T-cell (primary cell): ENCODE measurements at places on chromosomes 11 and 22. TPM values are rescaled to one million over a fixed set of nuclear protein-coding genes. Genes with fewer than 3 reads are reported as not detected.
A peak's percentile ranks its signal among the peaks of the same experiment; 100 is the strongest.

GRCh38 chr11:68974421-68975194 lies 6.2 kb downstream of the MRGPRD start:
- no peaks in the 10 kb centered on the region for H3K4me1 ChIP-seq
- no peak for DNase-seq
- H3K36me3 ChIP-seq: no peaks in the 10 kb centered on the region
- H3K27me3 ChIP-seq: peaks cover 20% of the 10 kb centered on the region
- H3K27ac ChIP-seq: no peak overlapping the region
- no peak overlapping the region for H3K4me3 ChIP-seq

DNA sequence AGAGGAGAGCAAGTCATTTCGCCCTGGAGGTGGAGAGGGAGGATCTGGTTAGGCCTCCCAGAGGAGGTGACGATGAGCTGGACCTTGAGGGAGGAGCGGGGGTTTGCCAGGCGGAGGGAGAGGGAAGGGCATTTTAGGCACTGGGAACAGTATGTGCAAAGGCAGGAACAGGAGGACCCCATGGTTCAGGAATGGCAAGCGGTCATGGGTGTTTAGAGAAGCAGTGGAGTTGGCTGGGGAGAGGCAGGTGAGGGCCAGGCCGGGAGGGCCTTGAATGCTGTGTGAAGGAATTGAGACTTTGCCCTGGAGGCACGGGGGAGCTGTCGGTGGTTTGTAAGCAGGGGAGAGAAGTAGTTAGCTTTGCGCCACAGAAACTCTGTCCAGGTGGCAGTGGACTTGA lies 10.3 kb downstream of the PRDM11 start:
- no peak overlapping the region for H3K27ac ChIP-seq
- no peak overlapping the region for H3K4me3 ChIP-seq
- H3K36me3 ChIP-seq: peaks cover 1% of the 10 kb centered on the region
- no peaks in the 10 kb centered on the region for H3K27me3 ChIP-seq
- peaks cover 3% of the 10 kb centered on the region for H3K4me1 ChIP-seq
- no peak for DNase-seq

DNA sequence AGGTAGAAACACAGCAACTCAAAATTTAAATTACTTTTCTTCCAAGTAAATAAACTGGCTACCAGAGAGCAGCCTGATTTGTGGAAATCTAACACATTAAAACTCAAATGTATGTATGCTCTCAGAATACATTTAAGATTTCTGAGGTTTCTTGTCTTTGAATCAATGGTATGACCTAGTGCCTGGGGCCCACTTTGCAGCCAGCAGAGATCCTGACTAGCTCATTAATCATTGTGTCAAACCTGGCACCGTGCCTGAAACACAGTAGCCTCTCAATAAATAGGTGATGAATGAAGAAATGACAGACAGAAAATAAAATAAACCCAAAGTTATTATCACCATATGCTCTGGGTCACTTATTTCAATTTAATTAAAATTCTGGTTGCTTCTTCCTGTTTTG lies 176.2 kb upstream of the FAT3 start:
- no peak overlapping the region for H3K4me3 ChIP-seq
- H3K27me3 ChIP-seq: no peaks in the 10 kb centered on the region
- H3K4me1 ChIP-seq: no peaks in the 10 kb centered on the region
- no peak overlapping the region for H3K27ac ChIP-seq
- DNase-seq: no peak
- no peaks in the 10 kb centered on the region for H3K36me3 ChIP-seq

- no peak for DNase-seq
- peak overlapping the region; percentile 70 for H3K4me3 ChIP-seq
- H3K4me1 ChIP-seq: peaks cover 80% of the 10 kb centered on the region
- H3K36me3 ChIP-seq: peaks cover 34% of the 10 kb centered on the region
Observed at GRCh38 chr22:30324014-30324730, 2.6 kb downstream of the TBC1D10A start.

GRCh38 chr11:47943721-47944586 lies 36.4 kb upstream of the PTPRJ start:
- DNase-seq: no peak
- H3K27me3 ChIP-seq: no peaks in the 10 kb centered on the region
- no peak overlapping the region for H3K4me3 ChIP-seq
- no peaks in the 10 kb centered on the region for H3K4me1 ChIP-seq

DNA sequence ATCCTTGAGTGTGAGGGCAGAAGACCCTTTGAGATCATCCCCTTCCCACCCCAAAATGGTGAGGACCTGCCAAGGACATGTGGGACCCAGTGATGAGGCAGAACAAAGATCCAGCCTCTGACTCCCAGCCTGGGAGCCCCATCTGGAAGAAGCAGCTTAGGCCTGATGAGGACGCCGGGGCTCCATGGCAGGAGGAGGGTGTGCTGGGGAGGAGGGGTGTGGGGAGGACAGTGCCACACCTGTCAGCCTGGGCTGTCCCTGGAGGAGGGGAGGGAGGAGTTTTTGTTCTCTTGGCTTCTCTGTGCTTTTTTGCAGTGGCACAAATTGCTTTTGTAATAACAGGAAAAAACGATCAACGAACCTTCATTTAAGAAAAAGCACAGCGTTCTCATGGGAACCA lies 44.4 kb upstream of the DAGLA start:
- no peaks in the 10 kb centered on the region for H3K27me3 ChIP-seq
- H3K36me3 ChIP-seq: no peaks in the 10 kb centered on the region
- DNase-seq: no peak
- H3K4me1 ChIP-seq: peaks cover 4% of the 10 kb centered on the region
- H3K4me3 ChIP-seq: no peak overlapping the region

- H3K27me3 ChIP-seq: no peaks in the 10 kb centered on the region
- H3K27ac ChIP-seq: no peak overlapping the region
- H3K4me3 ChIP-seq: no peak overlapping the region
- no peaks in the 10 kb centered on the region for H3K36me3 ChIP-seq
Observed at GRCh38 chr11:64140082-64140481, 25.8 kb downstream of the MACROD1 start.

DNA sequence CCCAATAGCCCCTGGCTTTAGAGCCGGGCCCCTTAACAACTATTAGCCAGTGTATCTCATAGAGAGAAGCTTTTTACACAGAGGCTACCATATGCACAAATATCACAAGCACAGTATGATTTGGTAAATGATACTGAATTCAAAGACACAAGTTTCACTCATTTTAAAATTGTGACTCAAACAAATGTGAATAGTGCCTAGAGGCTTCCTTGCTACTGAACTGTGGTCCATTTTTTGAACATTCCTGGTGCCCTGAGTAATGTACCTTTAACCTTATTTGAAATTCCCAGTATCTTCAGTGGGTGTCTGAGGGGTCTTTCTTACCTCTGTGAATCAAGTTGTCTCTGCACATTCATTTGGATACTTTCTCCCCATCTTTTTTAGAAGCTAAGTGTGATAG lies 156.2 kb downstream of the MAML2 start:
- no peaks in the 10 kb centered on the region for H3K27me3 ChIP-seq
- H3K4me3 ChIP-seq: no peak overlapping the region
- peaks cover 2% of the 10 kb centered on the region for H3K36me3 ChIP-seq
- DNase-seq: no peak
- H3K27ac ChIP-seq: no peak overlapping the region

GRCh38 chr11:104462341-104462740 lies 298.4 kb upstream of the PDGFD start:
- no peak for DNase-seq
- H3K27ac ChIP-seq: no peak overlapping the region
- H3K36me3 ChIP-seq: no peaks in the 10 kb centered on the region
- H3K4me3 ChIP-seq: no peak overlapping the region
- no peaks in the 10 kb centered on the region for H3K27me3 ChIP-seq

DNA sequence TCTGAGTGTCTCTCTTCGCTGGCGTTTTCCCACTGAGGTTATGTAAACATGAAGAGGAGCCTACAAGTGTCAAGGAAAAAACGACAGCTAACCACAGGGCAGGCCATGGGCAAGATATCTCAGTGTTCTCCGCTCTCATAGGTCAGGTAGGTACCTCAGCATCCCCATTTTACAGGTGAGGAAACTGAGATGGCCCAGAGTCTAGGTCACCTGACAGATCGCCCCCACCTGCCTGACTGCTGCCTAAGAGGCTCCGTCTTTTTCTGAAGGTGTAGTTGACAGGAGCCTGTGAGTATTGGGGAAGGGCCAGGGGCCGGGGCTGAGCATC lies 847 bp upstream of the NDUFA6 start:
- DNase-seq: no peak
- H3K4me3 ChIP-seq: peak overlapping the region; percentile 90

DNA sequence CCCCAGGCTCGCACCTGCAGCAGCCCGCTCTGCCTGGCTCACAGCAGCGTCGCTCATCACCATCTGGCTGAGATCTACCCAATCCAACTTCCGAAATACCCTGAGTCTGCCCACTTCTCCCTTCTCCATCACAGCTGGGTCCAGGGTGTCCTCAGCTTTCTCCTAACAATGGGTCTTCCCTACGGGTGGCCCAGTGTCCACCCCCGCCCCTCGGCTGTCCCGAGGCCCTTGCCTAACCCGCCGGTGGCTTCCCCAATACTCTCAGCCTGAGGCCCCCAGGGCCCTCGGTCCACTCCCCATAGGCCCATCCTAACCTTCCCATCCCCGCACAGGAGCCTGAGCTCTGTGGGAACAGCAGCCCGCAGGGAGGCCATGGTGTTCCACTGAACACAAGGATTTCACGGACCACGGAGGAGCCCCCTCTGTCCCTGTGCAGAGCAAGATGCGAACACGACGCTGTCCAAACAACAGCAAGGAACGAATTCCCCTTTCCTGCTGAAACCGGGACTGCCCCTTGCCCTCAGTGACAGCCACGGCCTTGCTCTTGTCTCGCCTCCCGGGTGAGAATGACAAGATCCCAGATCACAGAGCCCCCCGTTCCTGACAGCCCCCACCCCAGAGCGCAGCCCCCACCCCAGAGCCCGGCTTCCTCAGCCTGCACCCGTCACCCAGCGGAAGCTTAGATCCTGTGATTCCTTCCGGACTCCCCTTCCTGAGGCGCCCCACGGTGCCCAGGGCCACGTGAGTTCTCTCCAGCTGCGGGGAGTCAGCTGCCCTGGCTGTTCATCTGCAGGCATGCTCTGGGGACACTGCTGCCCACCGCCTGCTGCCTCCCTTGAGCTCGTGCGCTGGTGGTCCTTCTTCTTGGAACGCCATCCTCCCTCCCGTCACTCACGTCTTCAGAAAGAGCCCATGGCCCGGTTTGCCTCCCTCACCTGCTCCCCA lies 48.8 kb upstream of the CARS1 start:
- peaks cover 15% of the 10 kb centered on the region for H3K4me1 ChIP-seq
- DNase-seq: no peak
- peaks cover 17% of the 10 kb centered on the region for H3K27me3 ChIP-seq
- no peak overlapping the region for H3K4me3 ChIP-seq
- H3K36me3 ChIP-seq: peaks cover 11% of the 10 kb centered on the region

DNA sequence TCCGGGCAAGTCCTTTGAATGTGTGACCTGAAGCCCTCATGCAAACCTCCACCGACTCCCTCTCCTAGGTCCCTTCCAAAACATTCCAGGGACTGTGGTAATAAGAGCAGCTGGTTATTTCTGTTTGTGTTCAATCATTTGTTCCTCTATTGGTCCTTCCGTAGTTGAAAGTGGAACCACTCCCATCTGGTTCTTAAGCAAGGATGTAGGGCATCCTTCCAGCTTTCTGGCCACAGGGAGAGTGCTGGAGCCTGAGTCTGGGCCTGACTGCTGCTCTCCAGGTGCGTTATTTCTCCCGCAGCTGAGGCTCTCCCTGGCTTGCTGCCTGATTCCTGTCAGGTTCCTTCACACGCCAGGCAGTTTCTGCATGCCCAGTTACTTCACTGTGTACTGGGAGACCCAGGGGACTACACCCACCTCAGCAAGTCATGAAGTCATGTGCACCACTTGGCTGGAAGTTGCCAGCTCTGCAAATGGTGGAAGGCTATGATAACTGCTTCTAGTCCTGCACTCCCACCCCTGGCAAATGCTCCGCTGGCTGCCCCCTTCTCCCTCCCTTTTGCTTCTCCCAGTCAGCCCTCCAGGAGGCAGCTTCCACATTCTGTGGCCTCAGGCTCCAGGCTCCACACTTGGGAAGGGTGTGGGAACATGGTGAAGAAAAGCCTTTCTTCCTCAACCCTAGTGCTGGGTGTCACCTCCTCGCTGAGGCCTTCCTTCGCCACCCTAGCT lies 4.0 kb upstream of the ALX4 start:
- peaks cover 2% of the 10 kb centered on the region for H3K4me1 ChIP-seq
- H3K27ac ChIP-seq: no peak overlapping the region
- peaks cover 29% of the 10 kb centered on the region for H3K27me3 ChIP-seq
- H3K4me3 ChIP-seq: no peak overlapping the region
- no peaks in the 10 kb centered on the region for H3K36me3 ChIP-seq

- no peak overlapping the region for H3K27ac ChIP-seq
- H3K36me3 ChIP-seq: no peaks in the 10 kb centered on the region
- H3K4me1 ChIP-seq: no peaks in the 10 kb centered on the region
- H3K4me3 ChIP-seq: no peak overlapping the region
Observed at GRCh38 chr11:34869425-34869824, 46.8 kb downstream of the APIP start.

- no peak overlapping the region for H3K27ac ChIP-seq
- no peaks in the 10 kb centered on the region for H3K36me3 ChIP-seq
- no peak overlapping the region for H3K4me3 ChIP-seq
- no peaks in the 10 kb centered on the region for H3K27me3 ChIP-seq
- no peaks in the 10 kb centered on the region for H3K4me1 ChIP-seq
Observed at GRCh38 chr11:86120807-86121206, 51.9 kb upstream of the PICALM start.

DNA sequence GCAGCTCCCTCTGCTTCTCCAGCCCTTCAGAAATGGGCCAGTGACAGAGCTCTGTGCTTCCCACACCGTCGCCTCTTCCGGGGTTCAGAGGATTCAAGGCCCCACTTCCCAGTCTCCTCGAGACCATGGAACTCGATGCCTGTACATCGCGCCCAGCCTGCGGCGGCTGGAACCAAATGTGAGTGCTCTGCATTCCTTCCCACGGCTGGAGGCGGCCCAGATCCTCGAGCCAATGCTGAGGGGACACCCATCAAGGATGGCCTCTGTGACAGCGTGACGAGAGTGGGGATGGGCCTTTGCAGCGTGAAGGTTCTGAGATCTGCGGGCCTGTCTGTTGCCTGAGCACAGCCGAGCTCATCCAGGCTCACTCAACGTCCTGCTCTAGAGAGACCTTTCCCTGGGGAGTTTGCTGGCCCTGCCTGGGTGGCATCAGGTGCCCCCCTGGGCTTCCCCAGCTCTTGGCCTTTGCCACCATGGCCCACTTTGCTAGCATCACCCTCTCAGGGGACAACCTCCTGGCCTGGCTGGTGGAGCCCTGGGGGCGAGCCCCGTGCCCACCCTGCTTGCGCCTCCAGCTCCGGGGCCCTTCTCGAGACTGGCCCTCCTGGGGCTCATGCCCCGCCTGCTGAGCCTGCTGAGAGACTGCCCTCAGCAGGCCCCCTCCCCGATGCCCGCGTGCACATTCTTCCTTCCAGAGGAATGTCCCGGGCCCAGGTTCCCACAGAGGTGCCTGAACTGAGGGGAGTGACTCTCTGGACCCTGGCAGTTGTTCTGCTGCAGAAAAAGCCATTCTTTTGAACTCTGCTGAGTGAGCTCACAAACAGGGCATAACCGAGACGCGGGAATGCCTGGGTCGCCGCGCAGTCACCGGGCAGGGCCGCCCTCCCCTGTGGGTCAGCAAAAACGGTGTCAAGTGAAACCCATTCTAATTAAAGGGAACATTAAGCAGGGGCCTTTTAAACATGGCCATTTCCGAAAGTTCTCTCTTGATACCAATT lies 7.3 kb upstream of the MYEOV start:
- H3K27me3 ChIP-seq: peaks cover 58% of the 10 kb centered on the region
- H3K4me1 ChIP-seq: no peaks in the 10 kb centered on the region
- no peak overlapping the region for H3K27ac ChIP-seq
- no peaks in the 10 kb centered on the region for H3K36me3 ChIP-seq
- H3K4me3 ChIP-seq: no peak overlapping the region
- no peak for DNase-seq

- peaks cover 68% of the 10 kb centered on the region for H3K36me3 ChIP-seq
- no peak overlapping the region for H3K4me3 ChIP-seq
- no peak overlapping the region for H3K27ac ChIP-seq
- DNase-seq: no peak
- no peaks in the 10 kb centered on the region for H3K27me3 ChIP-seq
Observed at GRCh38 chr22:19463491-19464469, 15.2 kb downstream of the UFD1 start.

CFAP300 gene
- not detected for total RNA-seq

MYOD1 gene
- total RNA-seq: not detected
